ENCODE measurements at places on chromosomes 1 and 21. TPM values are rescaled to one million over a fixed set of nuclear protein-coding genes. Genes with fewer than 3 reads are reported as not detected.

The SPATA45 gene
- total RNA-seq = not detected

DNA sequence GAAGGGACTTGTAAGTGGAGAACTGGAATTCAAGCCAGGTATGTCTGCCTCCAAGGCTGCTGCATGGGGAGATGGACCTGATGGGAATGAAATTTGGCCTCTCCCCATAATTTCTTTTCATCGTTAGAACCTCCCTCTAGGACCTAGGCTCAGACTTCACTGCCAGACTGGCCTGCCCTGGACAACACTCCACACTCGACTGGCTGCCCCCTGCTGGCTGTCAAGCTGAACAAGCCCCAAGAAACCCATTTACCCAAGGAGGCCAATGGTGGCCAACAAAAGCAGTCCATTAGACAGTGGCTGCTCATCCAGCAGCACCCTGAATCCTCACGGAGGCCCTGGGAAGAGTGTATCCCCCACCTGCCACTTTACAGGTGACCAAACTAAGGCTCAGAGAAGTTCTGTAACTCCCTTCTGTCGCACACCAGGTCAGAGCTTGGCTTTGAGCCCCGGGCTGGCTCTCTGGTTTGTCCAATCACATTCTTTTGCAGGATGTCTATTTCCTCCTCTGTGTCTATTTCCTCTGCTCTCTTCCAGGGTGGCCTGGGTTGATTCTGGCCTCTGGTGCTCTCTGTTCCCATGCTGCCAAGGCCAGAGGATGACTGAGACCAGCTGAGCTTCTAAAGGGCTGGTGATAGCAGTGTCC, 3.8 kb downstream of the RNF186 start:
- H3K36me3 ChIP-seq = no peaks in the 10 kb centered on the region
- H3K4me3 ChIP-seq = no peak overlapping the region
- H3K27ac ChIP-seq = no peak overlapping the region
- H3K4me1 ChIP-seq = no peaks in the 10 kb centered on the region
- peak; percentile 64 for DNase-seq
- H3K27me3 ChIP-seq = peaks cover 6% of the 10 kb centered on the region

The OR2T27 gene
- total RNA-seq = not detected

DNA sequence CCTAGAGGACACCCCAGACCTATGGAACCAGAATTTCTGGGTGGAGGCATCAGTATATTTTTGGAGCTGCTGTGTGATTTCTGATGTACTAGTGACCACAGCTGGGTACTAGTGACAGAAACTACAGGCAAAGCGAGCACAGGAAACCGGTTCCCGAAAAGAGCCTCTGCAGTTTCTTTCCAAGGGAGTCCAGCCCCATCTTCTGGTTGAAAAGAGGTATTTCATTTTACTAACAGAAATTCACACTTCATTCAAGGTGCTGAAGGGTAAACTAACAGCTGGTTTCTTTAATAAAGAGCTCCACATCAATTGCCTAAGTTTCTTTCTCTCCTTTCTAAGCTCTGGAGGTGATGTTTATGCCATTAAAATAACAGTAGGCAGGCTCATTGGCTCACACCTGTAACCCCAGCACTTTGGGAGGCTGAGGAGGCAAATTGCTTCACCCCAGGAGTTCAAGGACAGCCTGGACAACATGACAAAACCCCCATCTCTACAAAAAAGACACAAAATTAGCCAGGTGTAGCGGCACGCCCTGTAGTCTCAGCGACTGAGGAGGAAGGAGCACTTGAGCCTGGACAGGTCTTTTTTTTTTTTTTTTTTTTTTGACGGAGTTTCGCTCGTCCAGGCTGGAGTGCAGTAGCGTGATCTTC, 22.0 kb downstream of the THAP3 start:
- peaks cover 9% of the 10 kb centered on the region for H3K36me3 ChIP-seq
- no peak for DNase-seq
- H3K4me1 ChIP-seq = peaks cover 9% of the 10 kb centered on the region
- H3K4me3 ChIP-seq = no peak overlapping the region
- no peak overlapping the region for H3K27ac ChIP-seq

- peak; percentile 47 for DNase-seq
- H3K27ac ChIP-seq = peak overlapping the region; percentile 15
- peaks cover 4% of the 10 kb centered on the region for H3K4me1 ChIP-seq
- peaks cover 8% of the 10 kb centered on the region for H3K36me3 ChIP-seq
- H3K27me3 ChIP-seq = peaks cover 5% of the 10 kb centered on the region
Observed at GRCh38 chr1:214187121-214187900, 93.6 kb upstream of the SMYD2 start.

GRCh38 chr1:94395748-94396309, 22.4 kb upstream of the ABCD3 start:
- no peaks in the 10 kb centered on the region for H3K27me3 ChIP-seq
- no peak for DNase-seq
- no peak overlapping the region for H3K27ac ChIP-seq
- H3K4me3 ChIP-seq = no peak overlapping the region
- H3K36me3 ChIP-seq = no peaks in the 10 kb centered on the region

DNA sequence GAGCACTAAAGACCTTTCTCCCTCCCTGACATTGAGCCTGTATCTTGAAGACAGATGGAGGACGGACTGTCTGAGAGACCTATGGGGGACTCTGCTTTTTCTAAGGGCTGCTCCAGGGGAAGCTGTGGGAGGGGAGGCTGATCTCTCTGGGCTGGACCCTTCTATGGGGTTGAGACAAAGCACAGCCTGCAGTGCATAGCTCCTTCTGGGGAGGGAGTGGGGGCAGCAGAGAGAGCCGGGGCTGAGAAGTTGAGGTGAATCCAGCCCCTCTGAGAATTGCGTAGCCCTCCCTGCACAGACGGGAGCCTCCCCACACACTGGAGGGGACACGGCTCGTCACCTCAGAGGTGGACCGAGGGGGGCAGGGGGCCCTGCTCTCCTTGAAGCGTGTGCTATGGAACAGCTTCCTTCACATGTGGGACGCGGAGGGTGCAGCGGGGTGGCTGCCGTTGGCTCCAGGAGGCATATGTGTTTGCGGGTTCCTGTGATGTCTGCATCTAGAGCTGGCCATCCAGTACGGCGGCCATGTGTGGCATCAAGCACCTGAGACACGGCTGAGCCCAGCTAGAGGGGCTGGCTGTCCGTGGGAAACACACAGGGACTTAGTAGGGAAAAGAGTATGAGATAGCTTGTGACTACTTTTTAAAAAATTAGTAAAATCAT, 299.1 kb downstream of the CAMTA1 start:
- H3K4me1 ChIP-seq = peaks cover 29% of the 10 kb centered on the region
- H3K27me3 ChIP-seq = no peaks in the 10 kb centered on the region
- H3K27ac ChIP-seq = peak overlapping the region; percentile 81

The IPO9 gene
- 97.8 TPM for total RNA-seq

DNA sequence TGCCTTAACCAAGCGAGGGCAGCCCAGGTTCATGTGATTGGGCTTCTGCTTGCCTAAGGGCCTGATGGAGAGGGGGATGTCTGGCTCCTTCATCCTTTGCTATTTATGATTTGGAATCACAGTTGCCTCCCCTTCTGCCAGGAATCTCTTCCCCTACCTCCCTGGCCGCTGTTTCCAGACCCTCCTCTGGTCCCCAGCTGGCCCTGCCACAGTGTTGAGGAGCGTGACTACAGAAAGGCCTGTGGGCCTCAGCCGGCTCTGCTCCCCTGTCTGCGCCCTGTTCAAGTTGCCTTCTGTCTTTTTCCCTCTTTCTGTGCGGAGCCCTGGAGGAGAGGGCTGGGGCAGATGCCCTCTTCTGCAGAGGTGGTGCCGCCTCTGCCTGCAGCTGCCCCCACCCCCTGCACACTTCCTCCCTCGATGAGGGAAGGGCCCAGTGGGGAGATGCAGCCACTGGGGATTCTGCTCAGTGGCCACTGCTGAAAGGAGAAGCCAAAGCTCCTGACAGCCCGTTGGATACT, 6.5 kb downstream of the KIAA1614 start:
- no peaks in the 10 kb centered on the region for H3K36me3 ChIP-seq
- no peak for DNase-seq
- no peak overlapping the region for H3K4me3 ChIP-seq
- H3K27ac ChIP-seq = no peak overlapping the region
- peaks cover 5% of the 10 kb centered on the region for H3K27me3 ChIP-seq

The TRAF3IP3 gene
- total RNA-seq = not detected

GRCh38 chr1:198604975-198605374, 33.9 kb upstream of the PTPRC start:
- H3K27me3 ChIP-seq = no peaks in the 10 kb centered on the region
- DNase-seq = no peak
- H3K4me1 ChIP-seq = peaks cover 2% of the 10 kb centered on the region
- H3K36me3 ChIP-seq = no peaks in the 10 kb centered on the region
- H3K27ac ChIP-seq = no peak overlapping the region

GRCh38 chr1:85157436-85157835, 43.4 kb downstream of the SYDE2 start:
- H3K36me3 ChIP-seq = no peaks in the 10 kb centered on the region
- no peak overlapping the region for H3K4me3 ChIP-seq
- H3K27ac ChIP-seq = no peak overlapping the region
- no peak for DNase-seq
- H3K27me3 ChIP-seq = no peaks in the 10 kb centered on the region

The PIK3CD gene
- total RNA-seq = 39.4 TPM

DNA sequence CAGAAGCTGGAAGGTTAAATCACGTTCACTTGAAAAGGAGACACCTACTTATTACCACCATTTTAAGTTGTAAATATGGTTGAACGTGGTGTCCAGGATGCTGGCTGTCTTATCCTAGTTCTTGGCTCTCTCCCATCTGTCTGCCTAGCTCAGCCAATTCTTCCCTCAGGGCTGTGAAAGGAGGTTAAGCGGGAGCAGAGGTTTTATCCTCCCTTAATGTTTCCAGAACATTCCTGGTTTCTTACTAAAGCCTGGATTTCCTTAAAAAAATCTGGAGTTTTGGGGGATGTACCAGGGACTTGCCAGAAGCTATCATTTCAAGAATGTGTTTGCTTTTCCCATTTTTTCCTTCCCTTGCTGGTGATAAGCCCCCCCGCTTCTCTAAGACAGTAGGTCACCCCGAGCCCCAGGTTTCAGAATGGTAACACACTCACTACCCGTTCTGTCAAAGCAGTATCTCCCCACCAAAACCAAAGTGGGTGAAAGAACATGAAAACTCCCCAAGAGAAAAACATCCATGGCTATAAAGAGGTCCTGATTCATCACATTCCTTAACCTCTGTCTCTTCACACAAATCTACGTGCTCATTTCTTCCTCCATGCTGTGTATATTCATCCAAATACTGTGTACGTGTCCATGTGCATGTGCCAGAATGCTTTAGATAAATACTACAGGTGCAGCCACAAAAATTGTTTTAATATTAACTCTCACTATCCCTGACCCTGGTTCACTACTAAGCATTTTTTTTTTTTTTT, 114.7 kb downstream of the MAP3K21 start:
- no peaks in the 10 kb centered on the region for H3K4me1 ChIP-seq
- H3K36me3 ChIP-seq = peaks cover 5% of the 10 kb centered on the region
- no peak overlapping the region for H3K27ac ChIP-seq
- peaks cover 6% of the 10 kb centered on the region for H3K27me3 ChIP-seq
- H3K4me3 ChIP-seq = no peak overlapping the region

GRCh38 chr1:193658081-193658480, 471.7 kb upstream of the B3GALT2 start:
- no peak overlapping the region for H3K4me3 ChIP-seq
- DNase-seq = no peak
- no peaks in the 10 kb centered on the region for H3K36me3 ChIP-seq
- H3K27me3 ChIP-seq = no peaks in the 10 kb centered on the region

- H3K36me3 ChIP-seq = no peaks in the 10 kb centered on the region
- peaks cover 1% of the 10 kb centered on the region for H3K27me3 ChIP-seq
- peaks cover 4% of the 10 kb centered on the region for H3K4me1 ChIP-seq
- no peak for DNase-seq
- H3K4me3 ChIP-seq = no peak overlapping the region
Observed at GRCh38 chr1:168300626-168301025, 19.9 kb downstream of the TBX19 start.

- H3K27ac ChIP-seq = no peak overlapping the region
- H3K27me3 ChIP-seq = no peaks in the 10 kb centered on the region
- no peaks in the 10 kb centered on the region for H3K4me1 ChIP-seq
- DNase-seq = peak; percentile 87
Observed at GRCh38 chr1:67853704-67854103, 20.4 kb upstream of the GNG12 start.

The ITLN2 gene
- total RNA-seq = not detected

- no peaks in the 10 kb centered on the region for H3K27me3 ChIP-seq
- no peaks in the 10 kb centered on the region for H3K4me1 ChIP-seq
- H3K27ac ChIP-seq = no peak overlapping the region
Observed at GRCh38 chr1:58104960-58105359, 441.6 kb downstream of the OMA1 start.

DNA sequence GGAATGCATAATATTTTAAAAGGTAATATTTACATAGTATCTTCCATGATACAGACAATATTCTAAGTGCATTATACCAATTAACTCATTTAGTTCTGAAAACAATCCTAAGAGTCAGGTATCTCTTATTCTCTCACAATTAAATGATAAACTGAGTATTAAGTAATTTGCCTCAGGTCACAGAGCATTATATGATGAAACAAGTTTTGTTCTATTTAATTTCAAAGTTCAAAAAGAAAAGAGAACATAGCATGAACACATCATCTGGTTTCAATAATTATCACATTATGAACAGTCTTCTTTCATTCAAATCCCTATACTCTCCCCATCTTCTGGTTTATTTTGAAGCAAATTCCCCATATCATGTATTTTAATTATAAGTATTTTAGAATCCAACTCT, 927.5 kb downstream of the ADGRL2 start:
- H3K27me3 ChIP-seq = no peaks in the 10 kb centered on the region
- H3K4me1 ChIP-seq = no peaks in the 10 kb centered on the region
- no peak for DNase-seq

DNA sequence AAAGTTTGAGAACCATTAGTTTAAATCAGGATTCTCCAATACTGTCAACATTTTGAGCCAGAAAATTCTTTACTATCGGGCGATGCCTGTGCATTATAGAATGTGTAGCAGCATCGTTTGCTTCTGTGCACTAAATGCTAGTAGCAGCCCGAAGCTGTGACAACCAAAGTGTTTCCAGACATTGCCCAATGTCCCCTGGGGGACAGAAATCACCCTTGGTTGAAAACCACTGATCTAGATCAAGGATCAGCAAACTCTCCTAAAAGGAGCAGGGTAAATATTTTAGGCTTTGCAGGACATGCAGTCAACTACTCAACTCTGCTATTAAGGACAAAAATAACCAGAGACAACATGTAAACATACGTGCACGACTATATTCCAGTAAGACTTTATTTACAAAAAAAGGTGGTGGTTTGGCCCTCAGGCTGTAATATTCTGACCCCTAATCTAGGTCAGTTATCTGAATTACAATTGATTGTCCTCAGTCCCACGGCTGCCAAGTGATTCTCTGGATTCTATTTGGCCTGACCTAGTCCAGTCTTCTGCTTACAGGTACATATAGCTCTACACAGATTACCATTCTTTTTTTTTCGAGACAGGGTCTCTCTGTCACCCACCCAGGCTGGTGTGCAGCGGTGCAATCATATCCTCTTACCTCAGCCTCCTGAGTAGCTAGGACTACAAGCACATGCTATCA, 10.6 kb downstream of the FAF1 start:
- H3K27ac ChIP-seq = no peak overlapping the region
- H3K36me3 ChIP-seq = peaks cover 3% of the 10 kb centered on the region
- no peaks in the 10 kb centered on the region for H3K27me3 ChIP-seq
- DNase-seq = no peak
- H3K4me3 ChIP-seq = no peak overlapping the region

GRCh38 chr1:18373882-18374493, 106.7 kb upstream of the KLHDC7A start:
- H3K36me3 ChIP-seq = peaks cover 5% of the 10 kb centered on the region
- H3K27ac ChIP-seq = no peak overlapping the region
- no peak overlapping the region for H3K4me3 ChIP-seq
- peak; percentile 79 for DNase-seq

The OPTC gene
- not detected for total RNA-seq

GRCh38 chr1:243903041-243903440, 53.0 kb upstream of the AKT3 start:
- DNase-seq = no peak
- H3K36me3 ChIP-seq = no peaks in the 10 kb centered on the region
- no peak overlapping the region for H3K4me3 ChIP-seq
- H3K27ac ChIP-seq = no peak overlapping the region

The LORICRIN gene
- total RNA-seq = not detected
